Left forelimb (tissue), 1 donor: ENCODE measurements at places on chromosomes 6 and 20.

GRCh38 chr20:18272451-18272850 is 15.9 kb upstream of the ZNF133 start:
- DNase-seq, result no peak

DNA sequence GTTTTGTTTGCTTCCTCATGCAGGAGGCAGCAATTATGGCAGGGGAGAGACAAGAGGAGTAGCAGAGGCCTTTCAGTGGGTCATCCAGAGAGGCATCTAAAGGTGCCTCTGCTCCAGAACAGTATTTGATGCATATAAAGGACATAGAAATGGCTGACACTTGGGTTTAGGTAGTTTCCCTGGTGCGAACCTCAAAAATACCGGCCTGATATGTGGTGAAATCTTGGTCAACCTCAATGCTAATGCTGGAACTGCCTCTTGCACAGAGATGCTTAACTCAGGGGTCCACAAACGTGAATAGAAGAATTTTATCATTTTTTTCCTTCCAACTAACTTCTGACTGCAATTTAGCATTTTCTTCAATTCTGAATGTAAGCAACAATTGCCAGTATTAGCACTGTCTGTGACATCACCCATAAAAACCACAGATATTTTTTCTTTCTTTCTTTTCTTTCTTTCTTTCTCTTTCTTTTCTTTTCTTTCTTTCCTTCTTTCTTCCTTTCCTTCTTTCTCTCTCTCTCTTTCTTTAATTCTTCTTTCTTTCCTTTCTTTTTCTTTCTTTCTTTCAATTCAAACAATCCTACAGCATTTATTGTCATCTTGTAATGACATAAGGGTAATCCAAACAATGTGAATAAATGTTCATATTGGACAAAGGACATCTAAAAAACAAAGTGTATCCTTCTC is 180.0 kb upstream of the UST start:
- DNase-seq, result no peak

DNA sequence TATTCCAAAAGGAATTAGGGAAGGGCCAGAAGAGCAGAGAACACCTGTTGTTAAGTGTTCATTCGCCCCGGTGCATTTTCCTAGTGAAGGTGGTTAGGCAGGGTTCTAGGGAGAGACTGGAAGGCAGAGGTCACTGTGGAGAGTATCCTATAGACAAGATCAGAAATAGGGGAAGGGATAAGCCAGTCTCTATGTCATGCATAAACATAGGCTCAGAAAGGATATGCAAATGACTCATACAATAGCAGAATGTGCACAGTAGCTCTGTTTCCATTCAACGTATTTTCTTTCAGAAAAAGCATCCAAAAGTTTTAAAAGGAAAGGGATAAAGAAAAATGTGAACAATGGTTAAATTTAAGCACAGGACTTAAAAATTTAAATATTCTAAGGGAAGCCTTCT is 47.4 kb downstream of the BMP6 start:
- DNase-seq, result no peak

DNA sequence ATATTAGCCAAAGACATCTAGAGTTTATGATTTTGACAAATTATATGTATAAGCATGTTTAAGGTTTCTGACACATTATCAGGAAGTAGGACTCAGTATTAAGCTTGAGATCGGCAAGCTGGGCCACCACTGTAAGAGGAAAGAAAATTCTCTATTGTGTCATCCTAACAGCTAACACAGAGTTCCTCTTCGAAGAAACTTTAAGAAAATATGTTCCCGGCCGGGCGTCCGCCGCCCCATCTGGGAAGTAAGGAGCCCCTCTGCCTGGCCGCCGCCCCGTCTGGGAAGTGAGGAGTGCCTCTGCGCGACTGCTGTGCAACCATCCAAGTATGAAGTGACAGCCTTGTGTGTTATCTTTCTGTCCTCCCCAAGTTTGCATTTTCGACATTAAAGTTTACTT is 23.0 kb downstream of the USP49 start:
- DNase-seq, result no peak
